A549 (cell line): ENCODE measurements at places on chromosomes 7 and 10.

- no peak for DNase-seq
These were observed 168.4 kb downstream of the EVX1 start for GRCh38 chr7:27410812-27411544.

DNA sequence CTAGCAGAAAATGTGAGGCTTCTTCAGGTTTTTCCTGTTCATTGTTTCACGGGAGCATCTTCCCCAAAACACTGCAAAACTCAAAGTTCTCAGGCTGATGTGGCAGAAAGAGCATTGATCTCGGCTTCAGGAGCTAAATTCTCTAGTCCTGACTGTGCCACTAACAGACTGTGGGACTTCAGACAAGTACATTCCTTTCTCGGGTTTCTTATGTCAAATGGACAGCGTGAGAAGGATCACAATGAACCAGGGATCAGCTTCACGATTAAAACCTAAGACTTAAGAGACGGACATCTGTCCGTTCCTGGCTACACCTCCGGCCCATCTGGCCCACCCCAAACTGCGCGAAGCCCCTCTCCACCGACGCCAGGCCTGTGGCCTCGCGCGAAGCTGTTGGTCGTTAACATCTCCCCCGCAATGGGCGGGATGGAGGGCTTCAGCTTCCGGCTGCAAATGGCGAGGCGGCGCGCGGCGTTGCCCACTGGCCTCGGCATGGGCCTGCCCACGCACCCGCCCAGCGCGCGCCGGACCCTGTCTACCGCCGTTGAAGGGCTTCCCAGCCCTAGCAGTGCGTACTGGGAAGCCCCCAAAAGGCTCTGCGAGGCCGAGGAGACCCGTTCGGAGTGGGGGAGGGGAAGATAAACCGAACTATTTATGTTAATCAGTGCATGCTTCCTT is 549 bp upstream of the DDX50 start:
- DNase-seq: peak; percentile 36

DNA sequence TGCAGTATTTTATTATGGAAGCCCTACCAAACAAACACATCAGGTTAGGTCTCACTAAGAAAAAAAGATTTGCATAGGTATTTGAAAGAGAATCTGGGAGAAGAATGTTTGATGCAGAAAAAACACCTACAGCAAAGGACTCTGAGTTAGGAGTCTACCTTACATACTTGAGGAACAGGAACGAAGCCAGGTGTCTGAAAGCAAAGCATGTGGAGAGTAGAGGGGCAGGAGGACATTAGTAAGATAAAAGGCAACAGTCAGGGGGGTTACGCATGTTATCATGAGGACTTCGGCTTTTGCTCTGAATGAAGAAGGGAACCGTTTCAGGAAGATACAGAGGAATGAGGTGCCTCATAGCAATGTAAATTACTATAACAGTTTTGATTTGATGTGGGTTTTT is 87.9 kb upstream of the PTER start:
- no peak for DNase-seq

DNA sequence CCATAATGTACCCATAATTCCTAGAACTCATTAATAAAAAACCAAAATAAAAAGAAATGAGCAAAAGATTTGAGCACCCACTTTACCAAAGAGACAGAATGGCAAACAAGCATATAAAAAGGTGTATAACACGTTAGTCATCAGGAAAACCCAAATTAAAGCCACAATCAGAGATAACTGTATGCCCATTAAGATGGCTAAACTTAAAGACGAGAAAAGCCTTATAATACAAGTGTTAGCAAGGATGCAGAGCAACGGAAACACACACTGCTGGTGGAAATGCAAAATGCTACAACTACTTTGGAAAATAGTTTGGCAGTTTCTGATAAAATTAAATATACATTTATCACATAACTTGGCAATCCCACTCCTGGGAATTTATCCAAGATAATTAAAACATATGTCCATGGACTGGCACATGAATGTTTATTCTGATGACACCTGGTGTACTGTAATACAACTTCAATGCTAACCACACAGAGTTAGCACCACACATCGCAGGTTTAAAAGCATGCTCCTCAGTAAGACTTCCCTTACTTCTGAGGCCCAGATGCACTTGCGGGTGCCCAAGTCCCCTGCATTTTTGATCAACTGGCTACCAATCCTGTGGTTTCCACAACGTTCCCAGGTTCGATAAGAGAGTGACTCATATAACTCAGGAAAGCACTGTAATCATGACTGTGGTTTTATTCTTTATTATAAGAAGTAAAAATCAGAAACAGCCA is 158.6 kb downstream of the SNX13 start:
- no peak for DNase-seq

DNA sequence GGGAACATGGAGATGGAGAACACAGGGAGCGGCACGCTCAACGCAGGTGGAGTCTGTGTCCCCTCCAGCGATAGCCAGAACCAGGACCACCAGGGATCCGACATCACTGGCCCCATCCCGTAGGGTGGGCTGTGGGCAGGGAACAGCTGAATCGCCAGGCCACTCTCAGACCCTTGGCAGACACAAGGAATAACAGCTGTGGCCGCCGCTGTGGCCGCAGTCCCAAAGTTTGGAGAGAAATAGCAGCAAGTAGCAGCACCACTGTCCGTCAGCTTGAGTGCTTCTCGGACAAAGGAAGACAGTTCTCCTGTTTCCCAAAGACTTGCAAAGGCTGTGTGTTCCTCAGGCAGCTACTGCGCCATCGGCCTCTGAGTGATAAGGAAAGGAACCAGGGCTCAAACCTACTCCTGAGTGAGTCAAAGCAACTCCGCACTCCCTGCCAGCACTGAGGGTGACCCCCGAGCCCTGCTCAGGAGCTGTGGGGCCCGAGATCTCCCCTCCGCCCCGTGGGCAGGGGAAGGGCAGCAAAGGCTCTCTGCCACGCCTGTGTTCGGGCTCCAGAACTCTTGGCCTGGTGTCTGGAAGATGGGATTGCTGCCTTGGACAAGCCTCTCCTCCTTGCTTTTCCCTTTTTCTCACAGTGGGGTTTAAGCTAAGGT is 82.3 kb upstream of the FAM20C start:
- no peak for DNase-seq

- DNase-seq: peak; percentile 78
These were observed at the start of gene NOD1 for GRCh38 chr7:30478349-30479201. NOD1 (minus strand) TSS chr7:30478784; CDS start chr7:30456921, 21,863 bp downstream.

- no peak for DNase-seq
These were observed 163.8 kb upstream of the KLF14 start for GRCh38 chr7:130897515-130898419.

DNA sequence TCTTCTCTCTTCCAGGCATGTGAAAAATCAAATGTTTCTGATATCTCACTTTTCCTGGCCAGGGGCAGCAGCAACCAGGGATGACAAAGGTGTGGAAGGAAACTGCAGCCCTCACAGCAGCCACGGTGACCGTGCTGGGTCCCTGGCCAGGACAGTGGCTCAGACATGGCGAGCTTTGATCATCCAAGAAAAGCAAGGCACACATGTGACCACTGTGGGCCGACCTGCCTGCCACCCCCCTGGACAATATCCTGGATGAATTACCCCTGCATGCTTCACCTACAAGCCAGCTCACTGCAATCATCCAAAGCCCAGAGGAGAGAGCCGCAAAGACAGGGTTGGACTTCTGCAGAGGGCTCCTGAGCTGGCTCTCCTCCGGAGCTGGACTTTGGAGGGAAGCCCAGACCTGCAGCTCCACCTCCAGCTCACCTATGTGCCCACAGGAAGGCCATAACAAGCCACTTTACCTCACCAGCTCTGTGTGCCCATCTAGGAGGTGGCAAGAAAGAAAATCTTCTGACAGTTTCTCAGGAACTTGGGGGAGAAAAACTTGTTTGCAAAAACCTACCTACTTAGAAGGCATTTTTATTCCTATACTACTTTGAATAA is 2.7 kb downstream of the CHST15 start:
- DNase-seq: no peak
